ENCODE measurements at places on chromosomes 6 and 20.

DNA sequence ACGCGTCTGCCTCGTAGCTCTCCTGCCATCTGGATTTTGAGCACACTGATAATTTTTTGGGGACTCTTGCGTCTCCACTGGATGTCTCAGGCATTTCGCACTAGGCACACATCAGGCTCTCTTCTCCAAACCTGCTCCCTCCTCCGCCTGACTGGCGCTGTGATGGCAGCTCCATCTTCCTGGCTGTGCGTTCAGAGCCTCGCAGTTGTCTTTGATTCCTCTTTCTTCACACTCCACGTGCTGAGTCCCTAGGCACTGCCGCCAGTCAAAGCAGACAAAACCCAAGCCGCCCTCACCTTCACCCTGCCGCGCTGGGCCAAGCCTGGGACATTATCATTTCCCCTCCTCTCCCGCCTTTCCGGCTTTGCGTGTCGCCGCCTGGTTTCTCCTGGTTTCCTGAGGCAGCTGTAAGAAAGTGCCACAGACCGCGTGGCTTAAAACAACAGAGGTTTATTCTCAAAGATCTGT is 778 bp downstream of the PSMG4 start:
- DNase-seq = peak; percentile 29

- no peak for DNase-seq
These were observed 66.7 kb downstream of the SMOC2 start for GRCh38 chr6:168507730-168508129.

DNA sequence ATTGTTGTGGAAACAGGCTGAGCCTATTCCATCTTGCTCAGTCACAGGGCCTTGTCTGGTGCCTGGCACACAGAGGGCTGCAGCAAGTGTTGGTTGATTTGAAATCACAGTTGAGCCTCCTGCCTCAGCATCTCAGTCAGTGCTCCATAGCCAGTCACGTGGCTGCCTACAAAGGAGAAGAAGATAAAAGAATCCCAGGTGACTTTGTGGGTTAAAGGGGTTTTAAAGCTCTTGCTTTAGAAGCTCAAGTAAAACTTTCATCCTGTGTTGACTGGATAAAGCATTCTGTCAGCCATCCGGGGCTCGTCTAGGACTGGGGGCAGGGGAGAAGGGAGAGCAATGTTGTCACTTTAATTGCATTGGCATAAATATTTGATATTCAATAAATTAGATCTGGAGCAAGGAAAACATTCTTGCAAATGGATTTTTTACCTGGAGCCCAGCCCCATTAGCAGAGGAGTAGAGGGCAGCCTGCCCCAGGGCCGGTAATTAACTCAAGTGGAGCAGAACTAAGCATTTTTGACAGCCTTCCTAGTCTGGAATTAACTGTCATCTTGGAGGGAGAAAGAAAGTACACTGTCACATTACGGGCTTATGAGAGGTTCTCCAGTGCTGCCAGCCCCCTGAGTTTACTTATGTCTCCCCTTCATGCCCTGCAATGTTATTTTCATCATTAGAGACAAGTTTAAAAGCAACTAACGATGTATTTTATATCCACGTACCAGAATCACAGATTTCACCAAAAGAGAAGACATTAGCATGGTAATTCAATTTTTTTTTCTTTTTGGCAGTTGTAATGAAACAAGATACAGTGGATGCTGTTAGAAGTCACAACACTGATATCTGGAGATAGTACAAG is 71.7 kb upstream of the GTSF1L start:
- DNase-seq = peak; percentile 54

DNA sequence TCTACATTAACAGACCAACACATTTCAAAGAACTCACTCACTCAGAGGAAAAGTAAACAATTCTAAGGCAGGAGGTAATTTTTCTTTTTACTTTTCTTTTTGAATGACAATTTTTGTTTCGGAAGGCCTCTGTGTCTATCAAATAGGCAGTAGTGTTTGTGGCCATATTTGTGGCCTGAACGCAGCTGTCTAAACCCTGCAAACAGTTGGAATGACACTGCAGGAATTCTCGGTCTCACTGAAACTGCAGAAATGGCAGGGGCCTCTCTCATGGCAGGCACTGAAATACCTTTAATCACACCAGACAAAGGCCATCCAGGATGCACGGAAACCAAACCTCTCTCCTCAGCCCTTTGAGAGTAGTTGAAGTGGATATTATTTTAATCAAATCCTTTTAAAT is 30.4 kb downstream of the FYN start:
- DNase-seq = no peak

DNA sequence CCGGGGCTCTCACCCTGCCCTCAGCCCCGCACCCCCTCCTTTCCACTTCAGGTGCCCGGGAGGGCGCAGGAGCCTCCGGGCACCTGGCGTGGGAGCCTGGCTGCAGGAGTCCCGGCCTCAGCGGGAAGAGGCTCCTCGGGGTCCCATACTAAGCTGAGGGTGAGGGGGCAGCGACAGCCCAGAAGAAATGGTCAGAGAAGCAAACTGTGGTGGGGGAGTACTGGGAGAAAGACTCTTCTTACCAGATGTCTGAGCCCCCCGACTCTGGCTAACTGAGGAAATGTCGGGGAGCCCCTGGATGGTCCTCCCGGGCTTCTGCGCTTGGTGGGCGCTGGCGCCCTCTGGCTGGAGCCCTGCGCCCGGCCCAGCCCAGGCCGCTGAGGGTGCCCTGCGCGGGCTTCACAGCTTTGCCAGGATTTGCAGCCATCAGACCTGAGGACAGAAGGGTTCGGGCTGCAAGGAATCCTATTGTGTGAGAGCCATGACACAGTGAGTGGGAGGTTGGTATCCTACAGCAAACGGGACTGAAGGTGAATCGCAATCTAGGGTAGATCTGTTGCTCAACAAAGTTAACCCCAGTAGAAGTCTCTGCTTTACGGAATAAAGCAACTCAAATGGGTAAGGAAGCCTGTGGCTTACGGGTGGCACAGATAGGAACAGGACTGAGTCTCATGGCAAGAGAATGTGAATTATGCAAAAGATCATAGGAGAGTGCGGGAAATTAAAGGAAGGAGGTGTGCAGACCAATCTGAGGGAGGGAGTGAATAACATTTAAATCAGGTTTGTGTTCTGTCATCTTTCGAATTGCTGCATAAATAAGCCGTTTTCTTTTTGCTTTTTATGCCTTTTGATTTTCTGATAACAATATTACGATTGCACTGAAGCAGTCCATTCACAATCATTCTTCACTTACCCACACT is 639 bp upstream of the RCAN2 start:
- DNase-seq = peak; percentile 63

- DNase-seq = peak; percentile 85
These were observed 118.3 kb downstream of the RALGAPA2 start for GRCh38 chr20:20594171-20594530.

- no peak for DNase-seq
These were observed 218.3 kb upstream of the DTNBP1 start for GRCh38 chr6:15881150-15881549.

GRCh38 chr6:84353459-84354423 is 126.3 kb upstream of the CEP162 start:
- no peak for DNase-seq

DNA sequence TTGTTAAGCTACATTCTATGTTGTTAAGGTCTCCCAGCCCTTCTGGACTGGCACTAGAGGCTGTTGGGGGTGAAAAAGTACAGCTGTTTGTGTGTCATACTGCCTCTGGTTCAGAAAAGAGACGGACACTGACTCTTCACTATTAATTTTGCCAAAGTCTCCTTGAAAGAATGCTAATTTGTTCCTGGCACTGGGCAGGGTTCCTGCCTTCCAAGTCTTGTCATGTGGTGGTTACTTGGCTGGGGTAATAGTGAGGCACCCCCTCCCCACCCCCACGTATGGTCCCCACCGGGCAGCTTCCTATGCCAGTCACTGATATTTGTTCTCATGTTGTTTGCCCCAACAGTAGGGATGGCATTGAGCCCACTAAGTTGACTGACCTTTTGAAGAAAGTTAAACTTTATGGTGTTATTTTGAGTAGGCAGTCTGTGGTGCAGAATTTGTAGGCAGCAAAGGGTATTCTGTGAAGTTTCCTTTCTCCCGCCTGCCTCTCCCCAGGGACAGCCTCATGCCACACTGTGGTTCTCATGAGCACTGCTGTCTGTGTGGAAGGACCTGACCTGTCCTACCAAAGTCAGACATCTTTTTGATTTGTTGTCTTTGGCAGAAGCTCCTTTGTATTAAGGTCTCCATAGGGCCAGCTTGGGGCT is 8.7 kb downstream of the CDS2 start:
- DNase-seq = no peak

DNA sequence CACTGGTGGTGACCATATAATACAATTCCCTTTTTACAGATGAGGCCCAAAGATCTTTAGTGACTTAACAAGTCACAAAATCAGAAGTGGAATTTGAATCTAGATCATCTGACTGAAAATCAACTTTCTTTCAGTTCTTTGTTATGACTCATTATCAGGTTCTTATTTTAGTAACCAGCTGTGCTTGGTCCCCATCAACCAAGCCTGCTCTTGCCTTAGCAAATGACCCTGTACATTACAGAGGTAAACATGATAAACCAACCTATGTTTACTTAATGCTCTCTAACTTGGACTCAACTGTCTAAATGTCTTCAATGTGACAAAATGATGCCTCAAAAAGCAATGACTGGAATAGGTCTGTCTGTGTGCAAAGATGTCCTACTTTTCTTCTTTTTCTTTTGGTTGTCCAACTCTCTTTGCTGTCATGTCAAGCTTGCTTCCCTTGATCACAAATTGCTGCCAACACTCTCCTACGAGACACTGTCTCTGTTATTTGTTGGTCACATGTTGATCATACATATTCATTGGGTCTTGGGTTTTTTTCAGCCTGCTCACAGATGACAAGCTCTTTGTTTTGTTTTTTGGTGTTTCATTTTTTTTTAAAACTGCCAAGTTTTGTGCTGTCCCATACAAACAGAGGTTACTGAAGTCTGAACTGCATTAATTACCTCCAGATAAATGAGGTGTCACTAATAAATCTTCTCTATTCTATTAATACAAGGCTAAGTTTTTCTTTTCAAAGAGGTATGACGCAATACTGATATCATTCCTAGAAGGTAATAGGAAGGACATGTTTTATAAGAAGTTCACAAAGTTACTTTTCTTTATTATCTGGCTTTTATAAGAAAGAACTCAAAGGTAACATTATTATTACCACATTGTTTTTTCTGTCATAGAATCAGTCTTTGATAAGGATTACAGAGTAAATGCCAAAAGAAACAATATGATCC is 62.2 kb upstream of the PLN start:
- DNase-seq = no peak

DNA sequence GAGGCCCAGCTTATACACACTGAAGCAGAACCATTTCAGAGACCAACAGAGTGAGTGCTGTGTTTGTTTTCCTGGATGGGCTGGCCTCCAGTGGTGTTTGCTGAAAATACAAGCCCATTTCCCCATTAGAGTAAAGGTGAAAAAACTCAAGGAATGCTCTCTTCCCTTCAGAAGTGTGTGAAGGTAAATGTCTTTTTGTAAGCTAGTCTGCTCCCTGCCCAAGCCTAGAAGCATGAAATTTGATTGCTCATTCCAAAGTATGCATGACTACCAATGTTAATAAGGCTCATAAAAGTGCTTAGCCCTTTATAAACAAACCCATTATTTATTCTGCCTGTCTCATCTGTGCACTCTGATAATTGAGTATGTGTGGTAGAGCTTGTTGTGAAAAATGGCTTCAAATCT is 59.1 kb downstream of the ADGRF1 start:
- peak; percentile 31 for DNase-seq

- no peak for DNase-seq
These were observed 3.8 kb downstream of the TOMM34 start for GRCh38 chr20:44956410-44956809.

DNA sequence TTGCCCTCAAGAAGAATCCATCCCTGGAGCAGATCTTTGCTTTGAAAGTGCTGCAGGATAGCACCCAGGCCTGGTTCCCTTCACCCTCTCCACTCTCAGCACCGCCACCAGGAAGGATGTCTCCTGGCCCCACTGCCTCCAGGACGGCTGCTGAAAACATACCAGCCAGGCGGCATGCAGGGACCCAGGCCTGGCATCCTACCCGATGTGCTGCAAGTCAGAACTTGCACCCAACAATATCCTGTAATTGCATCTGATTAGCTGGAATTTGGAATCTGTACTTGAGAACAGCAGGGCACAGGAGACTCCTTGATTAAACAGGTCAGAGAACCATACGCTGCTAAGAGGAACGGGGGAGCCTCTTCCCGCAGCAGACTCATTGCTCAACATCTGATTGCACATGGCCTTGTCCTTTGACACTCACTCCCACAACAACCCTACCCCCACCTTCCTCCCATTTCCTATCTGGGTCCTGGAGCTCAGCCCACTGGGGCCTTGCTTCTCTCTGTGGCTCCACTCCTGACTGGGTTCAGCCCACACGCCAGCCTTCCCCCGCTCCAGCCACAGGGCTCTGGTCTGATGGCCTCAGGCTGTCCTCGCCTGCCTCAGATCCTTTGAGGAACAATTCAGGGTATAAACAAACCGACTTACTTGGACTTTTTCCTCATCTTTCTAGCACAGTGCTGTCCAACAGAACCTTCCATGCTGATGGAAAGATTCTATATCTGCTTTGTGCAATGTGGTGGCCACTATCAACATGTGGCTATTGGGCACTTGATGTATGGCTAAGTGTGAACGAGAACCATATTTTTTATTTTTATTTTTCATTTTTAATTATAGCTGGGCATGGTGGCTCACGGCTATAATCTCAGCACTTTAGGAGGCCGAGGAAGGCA is 78.0 kb downstream of the FGD2 start:
- DNase-seq = peak; percentile 96

GRCh38 chr20:6026051-6026450 is 27.8 kb downstream of the LRRN4 start:
- DNase-seq = no peak

- no peak for DNase-seq
These were observed 59.7 kb downstream of the CD40 start for GRCh38 chr20:46177768-46178167.

DNA sequence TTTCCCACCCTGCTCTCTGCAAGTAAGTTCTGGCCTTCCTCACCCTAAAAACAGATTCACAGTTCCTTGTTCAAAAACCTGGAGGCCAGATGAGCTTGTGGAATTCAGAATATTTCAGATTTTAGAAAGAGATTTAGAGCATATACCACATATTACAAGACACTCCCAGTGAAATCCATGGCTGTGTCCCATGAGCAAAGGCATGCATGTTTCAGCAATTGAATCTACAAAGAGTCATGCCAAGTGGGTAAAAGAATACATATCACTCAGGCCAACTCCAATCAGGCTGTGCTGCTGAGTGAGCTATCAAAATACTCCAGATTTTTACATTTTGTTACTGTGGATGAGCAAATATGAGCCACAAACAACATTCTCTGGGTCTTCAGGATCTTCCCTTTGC is 10.2 kb upstream of the NEDD9 start:
- DNase-seq = no peak

DNA sequence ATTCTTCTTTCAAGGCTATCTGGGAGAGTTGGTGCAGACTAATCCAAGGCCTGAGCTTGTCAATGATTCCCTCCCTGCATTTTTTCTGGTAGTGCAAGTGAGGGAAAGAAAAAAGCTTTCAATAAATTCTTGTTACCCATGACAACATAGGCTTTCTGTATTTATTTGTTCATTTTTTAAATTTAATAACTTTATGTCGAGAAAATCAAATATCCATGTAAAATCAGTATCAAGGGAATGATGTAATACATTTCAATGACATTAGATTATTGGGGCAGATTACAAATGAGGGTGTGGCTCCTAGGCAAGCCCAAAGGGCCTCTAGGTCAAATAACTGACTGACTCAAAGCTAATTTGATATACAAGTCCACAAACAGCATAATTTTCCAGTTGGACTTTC is 104.0 kb downstream of the GJA1 start:
- no peak for DNase-seq

Measured in NCI-H1105 treated with DMSO at 0.1 percent for 48 hours (cell line).